Pancreas (tissue), 10 donors: ENCODE measurements at places on chromosomes 2 and 18.

- DNase-seq = no peak
Observed at GRCh38 chr2:32375228-32375892, 18.5 kb downstream of the BIRC6 start.

- DNase-seq = no peak
Observed at GRCh38 chr2:9594366-9595054, 36.3 kb downstream of the YWHAQ start.

- no peak for DNase-seq
Observed at GRCh38 chr2:149652926-149653325, 65.4 kb upstream of the MMADHC start.

DNA sequence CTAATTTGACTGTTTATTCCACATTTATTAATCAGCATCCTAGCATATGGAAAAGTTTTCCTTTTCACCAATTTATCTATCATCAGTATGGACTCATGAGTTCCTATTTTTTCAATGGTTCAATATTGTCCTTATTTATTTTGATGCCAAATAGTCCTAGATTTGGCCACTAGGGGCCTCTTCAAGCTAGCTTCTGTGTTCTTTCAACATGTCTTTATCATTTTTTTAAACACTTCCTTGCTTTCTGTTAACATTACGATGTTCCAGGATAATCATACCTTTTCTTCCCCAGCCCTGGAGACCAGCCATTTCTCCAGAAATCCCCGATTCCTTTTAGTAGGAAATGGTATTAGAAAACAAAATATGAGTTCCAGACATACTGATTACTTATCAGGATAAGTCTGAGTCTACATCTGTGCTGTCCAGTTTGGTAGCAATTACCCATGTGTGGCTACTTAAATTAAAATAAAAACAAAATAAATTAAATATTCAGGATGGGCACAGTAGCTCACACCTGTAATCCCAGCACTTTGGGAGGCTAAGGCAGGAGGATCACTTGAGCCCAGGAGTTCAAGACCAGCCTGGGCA is 70.6 kb downstream of the RPE start:
- DNase-seq = no peak

GRCh38 chr18:8987241-8987640 is 115.3 kb upstream of the NDUFV2 start:
- no peak for DNase-seq

DNA sequence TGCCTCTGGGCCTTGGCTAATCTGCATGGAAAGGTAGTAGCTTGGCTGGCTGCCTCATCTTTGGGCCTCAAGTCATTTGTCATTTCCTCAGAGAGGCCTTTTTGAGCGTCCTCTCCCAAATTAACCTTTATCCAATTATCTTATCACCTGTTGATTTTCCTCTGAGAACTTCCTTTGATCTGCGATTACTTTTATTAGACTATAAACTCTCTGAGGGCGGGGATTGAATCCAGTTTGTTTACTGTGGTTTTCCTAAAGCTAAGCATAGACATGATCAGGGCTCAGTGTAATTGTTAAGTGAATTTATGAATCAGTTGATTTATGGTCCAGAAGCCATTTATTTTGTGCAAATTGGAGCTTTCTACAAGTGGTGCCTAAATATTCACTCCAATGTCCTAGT is 7.5 kb downstream of the RPE start:
- DNase-seq = no peak

- no peak for DNase-seq
Observed at GRCh38 chr2:161208527-161209139, 48.4 kb downstream of the TANK start.

- no peak for DNase-seq
Observed at GRCh38 chr18:11042247-11042646, 107.1 kb downstream of the PIEZO2 start.

DNA sequence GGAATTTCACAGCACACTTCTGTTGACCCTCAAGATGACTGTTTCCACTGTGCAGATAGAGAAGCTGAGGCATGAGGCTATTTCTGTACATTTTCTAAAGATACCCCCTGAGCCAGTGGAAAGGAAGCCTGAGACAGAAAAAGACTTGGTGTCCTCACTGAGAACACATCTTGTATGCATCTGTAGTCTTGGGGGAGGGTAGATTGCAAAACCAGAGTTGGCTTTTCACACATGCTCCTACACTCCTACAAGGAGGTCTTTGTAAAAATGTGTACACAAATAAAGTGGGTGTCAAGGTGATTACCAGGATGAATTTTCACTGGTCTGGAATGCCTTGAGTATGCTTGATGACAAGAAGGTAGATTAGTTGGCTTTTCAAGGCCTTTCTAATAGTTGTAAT is 98.0 kb downstream of the KCTD18 start:
- DNase-seq = no peak

DNA sequence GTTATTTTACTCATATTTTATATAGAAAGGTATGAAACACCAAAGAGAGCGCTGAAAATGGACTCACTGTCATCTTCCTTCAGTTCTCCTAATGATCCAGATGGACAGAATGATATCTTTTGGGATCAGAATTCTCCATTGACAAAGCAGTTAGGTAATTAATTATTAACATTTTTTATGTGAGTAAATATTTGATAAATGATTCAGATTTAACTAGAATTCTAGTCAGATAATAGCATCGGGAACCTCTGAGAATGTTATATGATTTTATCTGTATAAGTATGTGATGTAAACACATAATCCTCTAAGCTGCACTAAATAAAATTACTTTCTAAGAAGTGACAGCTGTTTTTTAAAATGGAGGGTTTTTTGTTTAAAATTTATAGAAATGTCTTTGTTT is 2.0 kb downstream of the ETAA1 start:
- no peak for DNase-seq

- DNase-seq = peak; percentile 50
Observed at GRCh38 chr2:43171789-43172188, 54.6 kb downstream of the ZFP36L2 start.

- no peak for DNase-seq
Observed at GRCh38 chr2:134438371-134438770, 184.5 kb downstream of the MGAT5 start.

- DNase-seq = no peak
Observed at GRCh38 chr2:235863414-235863813, 304.8 kb downstream of the GBX2 start.
